ENCODE measurements at places on chromosomes 13 and 19.

DNA sequence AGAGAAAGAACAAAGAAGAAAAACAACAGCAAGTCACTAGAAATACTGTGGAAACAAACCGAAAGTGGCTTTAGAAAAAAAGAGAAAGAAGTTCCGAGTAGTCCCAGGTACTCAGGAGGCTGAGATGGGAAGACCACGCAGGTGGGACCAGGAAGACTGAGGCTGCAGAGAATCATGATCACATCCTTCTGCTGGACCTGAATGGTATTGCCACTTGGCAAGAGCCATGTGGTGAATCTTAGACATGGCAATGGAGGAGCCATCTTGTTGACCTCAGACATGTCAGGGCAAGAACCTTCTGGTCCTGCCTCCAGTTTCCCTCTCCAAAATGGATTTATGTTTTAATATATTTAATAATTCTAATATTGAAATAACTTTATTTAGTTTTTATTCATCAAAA, 37.4 kb upstream of the ZNF724 start:
- DNase-seq: no peak

DNA sequence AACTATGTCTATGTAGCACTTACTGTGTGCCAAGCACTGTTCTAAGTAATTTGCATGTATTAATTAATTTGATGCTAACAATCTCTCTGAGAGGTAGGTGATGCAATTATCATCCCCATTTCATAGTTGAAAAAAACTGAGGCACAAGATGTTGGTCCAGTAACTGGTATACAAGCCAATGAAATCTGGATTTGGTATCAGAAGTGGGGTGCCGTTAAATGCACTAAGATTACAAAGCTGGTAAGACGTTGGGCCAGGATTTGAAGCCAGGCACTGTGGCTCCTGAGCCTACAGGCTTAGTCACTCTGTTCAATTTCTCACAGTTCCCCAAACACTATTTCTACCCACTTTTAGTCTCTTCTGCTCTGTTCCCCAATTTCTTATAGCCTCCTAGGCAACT, 70.4 kb upstream of the CACNA1A start:
- no peak for DNase-seq

DNA sequence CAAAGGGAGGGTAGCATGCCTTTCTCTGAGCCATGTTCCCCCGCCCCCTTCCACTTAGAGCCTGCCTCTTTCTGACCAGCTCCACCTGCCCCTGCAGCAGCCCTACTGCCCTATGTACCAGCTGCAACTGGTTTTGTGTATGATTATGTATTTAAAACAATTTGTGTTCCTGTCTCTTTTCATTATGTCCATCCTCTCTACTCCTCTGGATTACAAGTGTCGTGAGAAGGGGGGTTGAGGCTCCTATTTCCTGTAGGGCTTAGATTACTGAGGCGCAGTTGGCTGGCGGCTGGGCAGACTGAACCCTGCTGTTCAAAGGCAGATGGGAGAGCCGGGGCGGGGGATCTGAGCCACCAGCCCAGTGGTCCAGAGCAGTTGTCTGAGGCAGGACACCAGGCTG, 213.3 kb downstream of the KCNRG start:
- DNase-seq: no peak

DNA sequence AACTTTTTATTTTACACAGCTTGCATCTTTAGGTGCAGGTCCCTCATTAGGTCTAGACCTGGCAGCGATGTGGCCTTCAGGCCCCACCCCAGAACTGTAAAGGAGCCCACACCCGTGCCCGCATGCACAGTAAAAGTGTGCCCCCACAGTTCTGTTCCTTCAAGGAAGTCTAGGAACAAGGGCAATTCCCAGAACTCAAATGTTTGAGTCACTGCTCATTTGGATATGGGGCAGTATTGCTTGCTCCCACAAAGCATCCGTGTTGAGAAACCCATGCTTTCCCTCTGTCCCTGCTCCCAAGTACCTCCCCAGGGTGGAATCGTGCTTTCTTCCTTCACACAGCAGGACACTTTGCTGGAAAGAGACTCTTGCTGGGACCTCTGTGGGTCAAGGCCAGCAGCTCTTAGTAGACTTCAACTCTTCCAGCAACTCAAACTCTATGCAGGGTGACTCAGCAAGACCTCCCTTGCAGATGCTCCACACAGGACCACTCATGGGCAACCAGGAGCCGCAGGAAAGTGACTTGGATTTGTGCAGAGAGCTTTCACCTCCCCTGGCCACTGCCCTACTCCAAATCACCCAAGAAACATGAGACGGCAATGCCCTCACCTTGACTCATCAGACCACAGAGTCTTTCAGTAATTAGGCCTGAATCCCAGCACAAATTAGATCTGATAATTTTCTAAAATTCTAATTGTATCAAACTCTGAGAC, 12.3 kb downstream of the SLC7A1 start:
- no peak for DNase-seq

DNA sequence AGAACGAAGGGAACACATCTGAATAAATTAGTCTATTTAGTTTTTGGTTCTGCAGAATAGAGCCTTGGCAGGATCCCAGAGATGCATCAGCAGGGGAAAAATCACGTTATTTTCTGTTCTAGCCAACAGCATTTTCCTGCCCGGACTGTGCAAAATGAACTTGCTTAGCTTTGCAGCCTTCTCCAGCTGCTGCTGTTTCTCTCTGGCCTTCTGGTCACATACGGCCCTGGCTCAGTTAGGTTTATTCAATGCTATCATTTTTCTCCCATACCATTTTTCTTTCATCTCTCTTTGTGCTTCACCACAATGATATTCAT, 110.4 kb upstream of the KL start:
- DNase-seq: no peak

GRCh38 chr13:36341718-36342117, 4.5 kb downstream of the SPART start:
- DNase-seq: no peak

DNA sequence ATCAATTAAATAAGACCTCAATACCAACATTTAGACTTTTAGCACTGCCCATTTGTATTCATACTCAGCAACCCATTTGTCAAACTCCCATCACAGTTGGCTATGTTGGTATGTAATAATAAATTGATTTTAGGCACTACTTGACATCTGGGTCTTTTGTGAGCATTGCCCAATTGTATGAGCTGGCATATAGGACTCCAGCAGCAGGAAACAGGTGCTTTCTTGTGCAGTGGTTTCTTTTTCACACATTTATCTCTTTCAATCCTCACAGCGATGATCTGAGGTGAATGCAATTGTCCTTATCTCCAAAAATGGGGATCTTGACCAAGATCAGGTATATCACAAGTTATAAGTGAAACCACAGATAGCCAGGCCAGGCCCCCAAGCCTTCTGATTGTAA, 96.9 kb upstream of the OXGR1 start:
- no peak for DNase-seq

DNA sequence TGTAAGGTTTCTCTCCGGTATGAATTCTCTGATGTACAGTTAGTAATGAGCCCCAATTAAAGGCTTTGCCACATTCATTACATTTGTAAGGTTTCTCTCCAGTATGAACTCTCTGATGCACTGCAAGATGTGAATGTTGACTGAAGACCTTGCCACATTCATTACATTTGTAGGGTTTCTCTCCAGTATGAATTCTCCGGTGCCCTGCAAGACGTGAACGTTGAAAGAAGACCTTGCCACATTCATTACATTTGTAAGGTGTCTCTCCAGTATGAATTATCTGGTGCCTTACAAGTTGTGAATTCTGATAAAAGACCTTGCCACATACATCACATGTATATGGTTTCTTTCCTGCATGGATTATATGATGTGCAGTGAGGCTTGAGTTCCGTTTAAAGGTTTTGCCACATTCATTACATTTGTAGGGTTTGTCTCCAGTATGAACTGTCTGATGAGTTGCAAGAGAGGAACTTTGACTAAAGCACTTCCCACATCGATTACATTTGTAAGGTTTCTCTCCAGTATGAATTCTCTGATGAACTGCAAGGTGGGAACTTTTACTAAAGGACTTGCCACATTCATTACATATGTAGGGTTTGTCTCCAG, 17.7 kb upstream of the ZNF432 start:
- DNase-seq: no peak

DNA sequence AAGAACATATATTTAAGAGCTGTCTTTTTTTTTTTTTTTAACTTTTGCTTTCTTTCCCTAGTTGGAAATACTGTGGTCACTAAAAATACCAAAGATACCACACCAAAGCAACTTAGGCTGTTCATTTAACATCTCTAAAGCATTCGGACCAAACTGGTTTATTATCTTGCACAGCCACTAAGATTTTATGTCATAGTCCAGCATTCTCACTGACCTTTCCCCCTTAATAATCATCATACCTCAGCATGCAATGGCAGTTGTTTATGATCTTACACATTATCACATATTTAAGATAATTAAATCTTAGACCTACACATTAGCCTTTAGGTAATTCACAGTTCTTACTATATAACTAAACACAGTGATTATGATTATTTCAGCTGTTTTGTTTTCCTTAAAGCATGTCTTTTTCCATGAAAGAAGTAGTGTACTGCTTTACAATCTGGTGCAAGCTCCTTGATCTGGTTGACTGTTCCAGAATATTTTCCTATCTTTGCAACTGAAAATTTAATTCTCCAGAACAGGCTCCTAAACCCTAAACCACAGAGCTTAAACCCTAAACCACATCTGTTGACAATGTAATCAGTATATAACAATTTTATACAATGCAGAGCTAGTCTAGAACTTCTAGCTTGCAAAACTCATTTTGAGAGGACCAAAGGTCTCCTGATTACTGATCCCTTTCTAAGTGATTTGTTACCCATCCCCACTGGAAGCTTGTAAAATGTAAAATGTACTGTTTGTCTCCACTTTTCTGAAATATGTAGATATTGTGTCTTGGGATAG, 74.2 kb downstream of the CDK8 start:
- no peak for DNase-seq

DNA sequence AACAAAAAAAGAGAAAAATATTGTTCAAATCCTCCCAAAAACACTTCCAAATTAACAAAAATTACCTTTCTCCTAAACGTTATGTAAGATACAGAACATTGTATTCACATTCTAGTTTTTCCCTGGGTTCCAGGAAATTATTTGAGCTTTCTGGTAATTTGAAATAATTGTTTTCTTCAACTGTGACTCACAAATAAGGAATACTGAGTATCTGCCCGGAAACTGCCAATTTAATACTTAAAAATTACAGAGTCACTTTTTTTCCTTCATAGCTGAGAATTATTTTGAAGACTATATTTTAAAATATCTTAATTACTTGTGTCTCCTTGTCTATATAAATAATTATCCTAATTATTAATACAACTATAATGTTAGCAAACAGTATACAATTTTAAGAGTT, 709.0 kb upstream of the ARGLU1 start:
- DNase-seq: no peak

DNA sequence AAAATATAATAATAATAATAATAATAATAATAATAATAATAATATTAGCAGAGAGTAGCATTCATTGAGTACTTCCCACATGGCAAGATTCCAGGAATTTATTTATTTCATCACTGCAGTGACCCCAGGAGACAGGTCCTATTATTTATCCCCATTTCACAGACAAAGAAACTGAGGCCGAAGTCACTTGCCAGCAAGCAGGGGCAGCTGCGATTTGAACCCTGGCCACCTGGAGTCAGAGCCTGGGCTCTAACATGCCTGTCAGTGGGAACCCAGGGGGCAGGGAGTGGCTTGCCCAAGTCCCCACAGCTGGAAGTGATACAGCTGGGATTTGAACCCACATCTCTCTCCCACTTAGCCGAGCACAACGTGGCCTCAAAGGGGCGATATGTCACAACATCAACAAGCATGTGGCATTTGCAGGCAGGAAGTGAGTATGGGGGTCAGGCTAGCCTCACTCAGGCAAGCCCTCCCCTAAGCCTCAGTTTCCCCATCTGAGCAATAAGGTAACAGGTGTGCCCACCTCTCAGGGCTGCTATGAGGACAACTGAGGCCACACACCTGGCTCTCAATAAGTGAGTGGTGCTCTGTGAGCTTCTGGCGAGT, 2.9 kb downstream of the SHFL start:
- no peak for DNase-seq

GRCh38 chr13:59111751-59112171, 1052.0 kb downstream of the DIAPH3 start:
- DNase-seq: peak; percentile 31

Measured in stromal cell of bone marrow (primary cell).